ENCODE measurements at places on chromosomes 5 and 9. TPM values are rescaled to one million over a fixed set of nuclear protein-coding genes. Genes with fewer than 3 reads are reported as not detected.

- DNase-seq: no peak
These were observed 198.8 kb downstream of the NR3C1 start for GRCh38 chr5:143204474-143205246.

- no peak for DNase-seq
These were observed 20.8 kb upstream of the MTAP start for GRCh38 chr9:21781656-21782055.

DNA sequence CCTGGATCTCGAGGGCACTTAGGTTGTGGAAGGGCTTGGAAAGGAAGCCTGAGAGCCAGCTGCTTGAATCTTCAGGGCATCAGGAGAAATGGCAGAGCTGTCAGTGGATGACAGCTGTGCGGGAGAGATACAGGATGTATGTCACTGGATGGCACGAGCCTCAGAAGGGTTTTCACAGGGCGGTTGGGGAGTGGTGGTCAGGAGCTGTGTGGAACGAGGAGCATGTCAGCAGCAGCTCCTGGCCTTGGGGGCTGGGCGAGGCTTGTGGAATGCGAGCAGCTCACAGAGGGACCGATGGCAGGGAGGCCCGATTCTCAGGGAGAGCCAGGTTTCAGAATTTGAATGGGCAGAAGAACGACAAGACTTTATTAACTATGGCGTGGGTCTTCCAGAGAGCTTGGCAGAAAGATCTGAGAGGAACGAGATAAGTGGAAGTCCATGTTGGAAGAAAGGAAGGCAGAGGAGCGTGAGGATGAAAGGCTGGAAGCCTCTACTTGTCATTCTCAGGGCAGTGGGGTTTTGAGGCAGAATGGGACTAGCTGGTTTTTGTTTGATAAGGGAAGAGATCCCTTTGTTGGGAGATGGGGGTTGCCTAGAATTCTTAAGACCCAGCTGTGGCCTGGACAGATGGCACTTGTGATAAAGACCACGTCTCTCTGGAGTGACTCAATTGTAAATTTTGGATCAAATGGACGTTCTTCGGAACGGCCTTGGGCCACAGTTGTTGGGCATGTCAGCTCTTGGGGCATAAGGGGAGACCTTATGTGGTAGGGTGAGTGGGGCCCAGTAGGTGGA lies 60.3 kb downstream of the SNX30 start:
- no peak for DNase-seq

DNA sequence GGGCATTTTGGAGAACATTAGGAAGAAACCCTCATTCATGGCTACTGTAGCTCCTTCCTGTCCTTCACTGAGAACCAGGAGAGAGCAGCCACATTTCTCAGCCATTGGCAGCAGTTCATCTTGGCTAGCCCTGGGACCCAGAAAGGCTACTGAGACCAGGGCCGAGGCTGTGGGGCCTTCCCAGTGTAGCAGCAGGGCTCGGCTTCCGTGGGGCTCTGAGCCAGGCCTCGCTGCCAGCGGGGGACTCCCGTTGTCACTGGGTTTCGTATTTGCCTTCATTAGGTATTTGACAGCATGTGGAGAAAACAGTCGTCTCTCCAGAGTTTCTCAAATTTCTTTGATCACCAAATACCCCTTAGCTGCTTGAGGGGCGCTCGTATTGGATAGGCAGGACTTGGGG lies 37.3 kb upstream of the PRDM12 start:
- DNase-seq: no peak

The TERT gene
- 11.8 TPM for total RNA-seq

- no peak for DNase-seq
These were observed 33.7 kb downstream of the DNAH5 start for GRCh38 chr5:13910637-13911288.

DNA sequence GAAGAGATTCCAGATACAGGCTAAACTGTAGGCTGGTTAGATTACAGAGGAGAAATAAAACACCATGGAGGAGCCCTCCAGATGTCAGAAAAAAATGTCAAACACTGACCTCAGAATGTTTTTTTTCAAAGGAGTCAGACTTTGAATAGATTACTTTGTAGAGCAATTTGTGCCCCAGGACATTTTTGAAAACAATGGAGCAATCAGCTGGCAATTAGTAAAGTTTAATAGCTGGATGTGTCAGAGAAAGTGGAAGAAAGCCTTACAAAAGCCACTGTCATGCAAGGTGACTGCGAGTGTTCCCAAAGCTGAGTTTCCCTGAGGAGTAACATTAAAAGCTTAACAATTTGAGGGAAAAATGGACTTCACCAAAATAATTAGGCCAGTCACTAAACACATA lies 417.8 kb upstream of the CTNND2 start:
- DNase-seq: no peak

GRCh38 chr5:40909264-40909663 lies at the start of gene C7:
Gene C7, plus strand, starts transcription at chr5:40909497. Its CDS starts 114 bp downstream, at chr5:40909611.
- DNase-seq: no peak

GRCh38 chr5:40757400-40757799 lies 1.6 kb upstream of the TTC33 start:
- DNase-seq: no peak

The RAB3C gene
- not detected for total RNA-seq

- DNase-seq: no peak
These were observed 53.4 kb downstream of the GNAQ start for GRCh38 chr9:77978086-77978781.

DNA sequence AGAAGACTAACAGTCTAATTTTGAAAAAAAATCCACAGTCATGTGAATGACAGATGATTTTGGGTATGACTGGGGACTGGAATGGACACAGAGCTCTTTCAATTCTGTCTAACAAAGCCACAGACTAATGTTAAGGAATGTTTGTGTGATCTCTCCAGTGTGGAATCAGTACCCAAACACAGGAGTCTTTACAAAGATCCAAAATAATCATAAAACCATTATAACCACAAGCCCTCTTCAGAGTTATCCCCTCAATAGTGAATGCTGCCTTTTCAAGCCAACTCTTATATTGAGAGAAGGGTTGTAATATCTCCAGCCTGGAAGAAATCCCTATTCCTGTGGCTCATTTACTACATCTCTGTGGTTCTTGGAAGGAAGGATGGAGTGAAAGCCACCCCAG lies 552.0 kb upstream of the CLINT1 start:
- no peak for DNase-seq

DNA sequence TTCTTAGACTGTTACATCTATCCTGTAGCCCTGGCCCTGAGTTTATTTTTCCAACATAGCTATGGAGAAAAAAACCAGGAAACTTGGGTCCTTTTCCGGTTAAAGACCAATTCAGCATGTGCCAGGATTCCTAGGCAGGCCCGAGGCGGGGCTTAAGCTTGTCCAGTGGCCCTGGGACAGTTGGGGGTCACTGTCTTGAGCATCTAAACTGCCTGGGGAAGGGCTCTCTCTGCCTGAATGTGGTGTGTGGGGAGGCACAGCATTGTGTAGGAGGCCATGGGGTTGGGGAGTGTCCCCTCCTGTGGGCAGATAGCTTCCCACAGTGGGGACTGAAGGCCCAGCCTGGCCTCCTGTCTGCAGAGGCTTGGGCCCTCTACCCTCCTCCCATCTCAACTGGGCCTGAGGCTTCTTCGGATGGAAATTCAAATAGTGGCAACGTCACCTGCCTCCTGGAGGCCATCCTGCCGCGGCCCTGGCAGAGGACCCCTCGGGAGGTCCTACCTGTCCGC lies 88.8 kb downstream of the PHF2 start:
- DNase-seq: no peak

DNA sequence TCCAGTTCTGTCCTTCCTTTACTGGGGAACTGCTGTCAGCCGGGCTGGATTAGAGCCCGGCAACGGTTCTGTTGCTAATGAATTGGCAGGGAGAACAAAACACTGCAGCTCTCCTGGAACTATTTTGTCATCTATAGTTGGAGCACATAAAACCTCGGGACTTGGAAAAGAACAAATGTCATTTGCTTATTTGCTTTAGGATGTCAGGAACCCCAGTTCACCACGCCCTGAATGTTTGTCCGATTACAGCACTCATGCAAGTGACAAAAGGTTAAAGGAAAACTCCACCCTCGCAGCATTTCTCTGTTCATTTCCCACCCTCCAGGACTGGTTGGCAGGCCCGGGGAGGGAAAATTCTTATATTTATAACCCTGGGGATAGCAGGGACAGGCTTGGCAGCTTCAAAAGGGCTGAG lies 66.4 kb upstream of the PLPP1 start:
- DNase-seq: no peak

GRCh38 chr9:99720455-99721050 lies 101.1 kb upstream of the NR4A3 start:
- DNase-seq: no peak

The SLC6A18 gene
- total RNA-seq: not detected

GRCh38 chr5:112412346-112412745 lies 6.7 kb downstream of the EPB41L4A start:
- no peak for DNase-seq

The ARL15 gene
- 6.0 TPM for total RNA-seq

DNA sequence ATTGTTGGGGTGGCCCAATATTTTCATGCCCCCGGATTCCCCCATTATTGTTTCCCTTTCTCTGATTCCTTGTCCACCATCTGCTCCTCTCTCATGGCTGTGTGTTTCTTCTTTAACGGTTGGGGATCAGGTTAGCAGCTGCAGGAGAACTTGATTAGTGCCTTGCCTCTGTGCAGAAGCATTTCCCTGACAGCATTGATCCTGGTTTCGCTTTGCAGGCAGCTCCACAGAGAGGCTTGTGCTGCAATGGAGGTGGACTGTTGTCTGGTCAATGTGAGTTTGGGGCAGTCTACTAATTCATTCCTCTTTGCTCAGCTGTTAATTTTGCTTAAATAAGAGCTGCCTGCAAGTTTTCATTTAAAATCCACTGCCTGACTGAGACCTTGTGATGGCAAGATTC lies 32.5 kb upstream of the SSBP2 start:
- no peak for DNase-seq

The PCDHB15 gene
- not detected for total RNA-seq

The TMEM171 gene
- not detected for total RNA-seq

The TIGD6 gene
- total RNA-seq: 2.4 TPM

GRCh38 chr5:31213257-31213656 lies 19.8 kb downstream of the CDH6 start:
- DNase-seq: no peak

GRCh38 chr5:684751-685216 lies 8.4 kb downstream of the TPPP start:
- no peak for DNase-seq

The CYSRT1 gene
- 0.50 TPM for total RNA-seq

DNA sequence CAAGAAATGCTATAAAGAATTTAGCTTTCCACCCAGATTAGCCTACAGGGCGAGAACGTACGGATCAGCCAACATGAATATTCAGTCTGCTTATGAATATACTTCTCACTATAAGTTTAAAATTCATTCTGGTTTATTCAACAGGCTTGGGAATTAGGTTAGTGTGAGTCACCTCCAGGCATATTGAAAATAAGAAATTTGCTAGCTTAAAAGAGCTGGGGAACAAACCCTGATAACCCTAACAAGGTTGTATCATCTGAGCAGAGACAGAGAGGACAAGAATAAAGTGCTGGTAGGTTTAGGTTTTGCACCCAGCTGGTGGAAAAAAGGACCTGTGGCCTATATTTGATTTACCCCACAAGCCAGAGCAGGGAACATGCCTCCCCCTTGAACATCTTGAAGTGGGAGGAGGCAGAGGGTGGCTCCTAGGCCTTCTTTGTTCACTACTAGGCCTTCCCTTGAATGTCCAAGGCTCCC lies 12.3 kb downstream of the FNBP1 start:
- DNase-seq: no peak

The ANKRD34B gene
- not detected for total RNA-seq

- DNase-seq: no peak
These were observed 2.6 kb downstream of the TEX10 start for GRCh38 chr9:100350188-100350587.

DNA sequence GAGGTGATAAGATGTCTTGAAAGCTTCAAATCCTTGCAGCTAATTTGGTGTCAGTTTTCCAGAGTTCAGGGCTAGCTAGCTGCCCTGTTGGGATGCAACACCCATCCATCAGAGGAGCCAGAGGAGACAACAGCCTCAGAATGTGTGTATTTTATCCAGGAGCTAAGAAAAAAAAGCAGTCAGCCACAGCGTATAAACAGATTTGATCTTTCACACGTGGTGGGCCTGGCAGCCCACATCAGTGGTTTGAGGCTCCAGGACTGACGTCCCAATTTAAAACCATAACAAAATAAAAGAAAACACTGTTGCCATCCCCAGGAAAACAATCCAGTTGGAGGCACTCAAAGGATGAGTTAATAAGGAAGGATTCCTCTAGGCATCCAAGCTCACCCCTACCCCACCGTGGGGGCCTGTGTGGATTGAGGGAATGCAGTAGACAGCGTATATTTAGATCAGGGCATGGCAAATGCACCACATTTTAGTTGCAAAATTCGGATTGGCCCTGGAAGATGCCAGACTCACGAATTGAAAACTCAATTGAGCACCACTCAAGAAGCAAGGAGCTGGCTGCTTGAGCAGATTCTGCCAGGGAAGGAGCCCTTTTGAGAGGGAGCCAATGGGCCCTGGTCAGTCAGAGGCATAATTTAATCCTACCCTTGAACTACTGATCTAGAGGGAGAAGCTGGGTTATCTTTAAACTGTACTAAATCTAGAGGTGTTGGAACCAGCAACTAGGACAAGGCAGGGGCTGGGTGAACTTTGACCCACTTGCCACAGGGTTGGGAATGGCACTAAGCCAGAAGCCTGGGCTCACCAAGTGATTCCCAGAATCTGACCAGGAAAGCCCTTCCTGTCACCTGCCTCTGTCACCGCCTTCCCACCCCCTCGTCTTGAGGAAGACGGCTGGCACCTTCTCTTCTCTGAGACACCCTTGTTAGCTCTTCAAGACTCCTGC lies 17.5 kb downstream of the ADRA1B start:
- no peak for DNase-seq

GRCh38 chr5:146363161-146363874 lies 24.7 kb downstream of the POU4F3 start:
- no peak for DNase-seq

DNA sequence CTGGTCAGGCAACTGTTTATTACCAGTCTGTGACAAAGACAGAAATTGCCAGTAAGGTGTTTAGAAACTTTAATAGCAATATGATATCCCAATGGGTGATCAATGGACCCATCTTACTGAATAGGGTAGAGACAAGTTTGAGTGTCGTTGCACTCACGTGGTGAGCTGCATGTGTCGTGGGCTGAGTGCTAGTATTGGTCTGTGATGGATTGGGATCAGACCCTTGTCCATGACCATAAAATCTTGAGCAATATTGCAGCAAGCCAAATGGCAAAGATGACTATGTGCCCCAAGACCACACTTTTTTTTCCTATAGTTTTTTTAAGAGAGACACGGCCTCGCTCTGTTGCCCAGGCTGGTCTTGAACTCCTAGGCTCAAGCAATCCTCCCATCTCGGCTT lies 114.5 kb downstream of the PALM2AKAP2 start:
- DNase-seq: no peak

DNA sequence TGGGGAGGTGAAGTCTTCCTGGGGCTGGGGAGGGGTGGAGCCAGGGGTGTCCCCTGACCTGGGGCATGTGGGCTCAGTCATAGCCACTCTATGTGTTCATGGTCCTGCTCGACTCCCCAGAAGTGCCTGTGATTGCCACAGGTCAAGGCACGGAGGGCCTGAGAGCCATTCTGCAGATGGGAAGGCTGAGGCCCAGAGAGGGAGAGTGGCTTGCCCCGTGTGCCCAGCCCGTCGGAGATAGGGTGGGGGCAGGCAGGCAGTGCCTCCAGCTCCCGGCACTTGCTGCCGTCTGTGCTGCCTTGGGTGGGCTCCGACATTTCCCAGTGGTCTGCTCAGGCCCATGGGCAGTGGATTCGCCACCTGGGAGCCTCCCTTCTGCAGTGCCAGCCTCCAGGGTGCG lies 74.0 kb downstream of the RXRA start:
- no peak for DNase-seq

GRCh38 chr5:52705720-52706119 lies 82.0 kb upstream of the ITGA1 start:
- DNase-seq: no peak

The OR1Q1 gene
- not detected for total RNA-seq

GRCh38 chr5:6583049-6583880 lies 49.6 kb downstream of the NSUN2 start:
- DNase-seq: no peak

Data from activated T-helper 2 cell treated with anti-CD3 and anti-CD28 coated beads, Interferon-gamma antibody, Interleukin-2, Interleukin-4, amounts not matched to agents 10 μg/mL and 5 μg/mL and 100 μg/mL, durations not matched to agents 14 hours and 24 hours and 36 hours (primary cell).